ENCODE measurements at places on chromosomes 3 and 15.
A peak's percentile ranks its signal among the peaks of the same experiment; 100 is the strongest.

DNA sequence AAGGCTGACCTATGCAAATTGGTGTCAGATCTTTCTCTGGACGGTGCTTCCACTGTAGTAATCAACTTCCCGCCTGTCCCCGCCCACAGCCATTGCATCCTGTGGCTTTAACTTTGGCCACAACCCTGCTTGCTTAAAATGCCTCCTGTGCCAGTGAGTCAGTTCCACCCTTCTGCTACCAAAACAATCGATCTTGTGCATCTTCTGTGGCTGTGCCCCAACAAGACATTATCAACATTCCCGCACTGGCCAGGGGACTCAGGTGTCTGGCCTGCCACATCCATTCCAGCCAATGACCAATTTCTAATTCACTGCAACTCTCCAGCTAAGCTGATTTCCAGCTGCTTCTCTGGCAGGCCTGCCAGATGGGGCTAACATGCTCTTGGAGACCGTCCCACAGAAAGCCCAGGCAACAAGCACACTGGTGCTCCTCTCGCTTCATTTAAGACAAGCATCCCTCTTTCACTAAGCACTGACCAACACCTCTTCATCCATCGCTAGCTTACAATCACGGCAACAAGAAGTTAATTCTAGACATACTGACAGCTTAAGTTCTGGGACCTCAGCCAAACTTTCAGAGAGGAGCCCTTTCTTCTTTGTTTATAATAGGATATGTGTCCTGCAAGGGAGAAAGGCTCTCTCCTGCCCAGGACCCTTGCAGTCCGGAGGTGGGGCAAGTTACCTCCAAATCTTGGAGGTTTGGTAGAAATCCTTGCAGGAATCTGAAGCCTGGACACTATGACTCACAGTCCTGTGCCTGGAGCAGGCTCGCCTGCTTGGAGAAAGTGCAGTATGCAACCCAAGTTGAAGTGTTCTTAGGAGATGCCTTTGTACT is 6.7 kb downstream of the CA12 start:
- DNase-seq: no peak

DNA sequence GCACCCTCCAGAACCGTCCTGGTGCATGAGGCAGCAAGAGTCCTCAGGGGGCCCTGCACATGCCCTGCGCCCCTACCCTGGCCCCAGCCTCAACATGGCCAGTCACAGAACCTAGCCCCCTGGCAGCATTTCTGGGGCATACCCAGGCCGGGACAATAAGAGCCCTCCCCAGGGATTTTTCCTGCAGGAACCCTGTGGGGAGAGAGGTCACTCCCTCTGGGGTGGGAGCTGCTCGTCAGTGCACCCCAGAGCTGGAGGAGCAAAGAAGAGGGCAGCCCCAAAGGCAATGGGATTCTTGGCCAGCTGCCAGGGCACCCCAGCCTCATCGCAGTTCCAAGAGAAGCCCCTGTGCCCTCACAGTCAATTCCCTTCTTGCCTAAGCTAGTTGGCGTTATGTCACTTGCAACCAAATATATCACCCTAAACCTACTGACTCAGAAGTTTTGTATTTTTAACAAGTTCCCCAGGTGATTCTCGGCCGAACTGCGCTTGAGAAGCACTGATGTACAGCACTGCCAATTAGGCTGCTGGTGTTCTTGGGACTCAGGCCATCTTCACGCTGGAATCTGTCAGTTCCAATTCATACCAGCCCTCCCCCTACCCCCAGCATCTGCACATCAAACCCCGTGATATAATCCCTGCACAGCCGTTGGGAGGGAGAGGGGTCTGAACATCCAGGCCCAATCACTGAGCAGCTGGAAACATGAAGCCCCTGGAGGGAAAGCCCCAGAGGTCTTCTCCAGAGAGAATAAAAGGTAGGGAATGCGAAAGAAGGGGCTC is 87.5 kb upstream of the PRR20G start:
- no peak for DNase-seq

- DNase-seq: peak; percentile 82
These were observed 301.2 kb upstream of the CDIN1 start for GRCh38 chr15:36278219-36278618.

- DNase-seq: no peak
These were observed 75.8 kb downstream of the FBN1 start for GRCh38 chr15:48569591-48570302.

DNA sequence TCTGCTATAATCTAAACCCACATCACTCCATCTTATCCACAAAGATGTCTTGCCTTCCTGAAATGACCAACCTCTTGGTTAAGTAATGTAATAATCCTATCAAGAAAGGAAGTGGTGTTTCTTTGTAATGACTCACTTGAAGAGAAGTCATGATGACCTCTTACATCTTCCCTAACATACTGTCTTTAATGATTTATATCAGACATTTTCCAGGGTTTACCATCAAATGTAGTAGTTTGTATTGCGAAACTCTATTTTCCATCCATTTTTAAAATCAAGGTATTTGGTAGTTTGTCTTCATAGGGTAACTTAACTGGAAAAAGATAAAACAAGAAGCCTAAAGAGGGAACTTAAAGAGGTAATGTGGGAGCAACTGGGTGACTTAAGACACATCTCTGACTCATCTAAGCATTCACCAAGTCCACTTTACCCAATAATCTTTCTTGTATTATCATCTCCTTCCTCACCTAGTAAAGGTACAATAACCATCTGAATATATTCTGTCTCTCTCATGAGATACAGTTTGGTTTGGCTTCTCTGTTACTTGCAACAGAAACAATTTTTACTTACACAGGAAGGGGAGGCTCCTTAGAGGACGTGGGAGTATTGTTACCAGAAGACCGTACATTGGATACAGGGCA is 5.7 kb upstream of the MAPK6 start:
- DNase-seq: peak; percentile 55

DNA sequence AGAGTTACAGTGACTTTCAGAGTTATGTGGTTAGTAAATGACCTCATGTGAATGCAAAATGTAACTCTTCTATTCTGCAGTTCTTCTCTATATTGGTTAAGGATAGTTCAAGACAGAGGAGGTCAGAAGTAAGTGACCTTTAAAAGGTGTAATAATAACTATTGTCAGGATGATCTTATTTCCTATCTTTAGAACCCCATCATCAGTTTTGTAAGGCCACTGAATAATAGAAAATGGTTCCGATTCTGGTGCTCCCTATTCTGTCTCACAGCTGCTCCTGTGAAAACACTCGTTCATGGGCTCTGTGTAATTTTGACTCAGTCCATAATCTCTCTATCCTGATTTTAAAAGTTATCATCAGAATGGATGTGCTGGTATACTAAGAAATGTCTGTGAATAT is 463.3 kb downstream of the LPP start:
- DNase-seq: no peak

DNA sequence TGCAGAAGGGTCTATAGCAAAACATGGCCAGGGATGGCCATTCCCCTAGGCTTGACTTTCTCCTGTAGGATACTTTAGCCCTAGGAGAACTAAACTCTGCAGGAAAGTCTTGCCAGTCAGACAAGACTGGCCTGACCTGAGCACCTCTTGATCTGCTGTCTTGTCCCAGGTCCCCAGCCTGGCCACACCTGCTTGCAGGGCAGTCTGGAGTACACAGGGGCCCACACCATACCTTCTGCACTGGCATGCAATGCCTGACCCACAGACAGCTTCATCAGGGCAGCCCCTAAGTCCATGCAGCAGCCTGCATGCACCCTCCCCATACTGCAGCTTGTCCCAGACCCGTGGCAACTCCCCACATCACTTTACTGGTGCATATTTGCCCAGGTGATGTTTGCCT is 204.6 kb downstream of the LRRC3B start:
- no peak for DNase-seq

GRCh38 chr3:40281995-40282394 is 27.5 kb upstream of the EIF1B start:
- no peak for DNase-seq

DNA sequence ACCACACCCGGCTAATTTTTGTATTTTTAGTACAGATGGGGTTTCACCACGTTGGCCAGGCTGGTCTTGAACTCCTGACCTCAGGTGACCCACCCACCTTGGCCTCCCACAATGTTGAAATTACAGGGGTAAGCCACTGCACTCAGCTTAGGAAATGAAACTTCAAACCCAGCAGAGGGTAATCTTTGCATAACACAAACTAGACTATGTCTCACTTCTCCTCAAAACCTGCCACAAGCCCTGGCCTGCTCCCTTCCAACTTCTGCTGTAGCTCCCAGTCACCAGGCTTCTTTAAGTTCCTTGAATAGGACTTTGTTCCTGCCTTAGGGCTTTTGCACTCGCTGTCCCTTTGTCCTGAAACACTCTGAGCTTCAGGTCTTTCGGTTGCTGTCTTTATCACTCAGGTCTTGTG is 39.2 kb upstream of the SEMA4B start:
- no peak for DNase-seq

- peak; percentile 86 for DNase-seq
These were observed 11.4 kb downstream of the C15orf40 start for GRCh38 chr15:82999905-83000671.

- no peak for DNase-seq
These were observed 649 bp upstream of the PIK3CB start for GRCh38 chr3:138835397-138835757.

DNA sequence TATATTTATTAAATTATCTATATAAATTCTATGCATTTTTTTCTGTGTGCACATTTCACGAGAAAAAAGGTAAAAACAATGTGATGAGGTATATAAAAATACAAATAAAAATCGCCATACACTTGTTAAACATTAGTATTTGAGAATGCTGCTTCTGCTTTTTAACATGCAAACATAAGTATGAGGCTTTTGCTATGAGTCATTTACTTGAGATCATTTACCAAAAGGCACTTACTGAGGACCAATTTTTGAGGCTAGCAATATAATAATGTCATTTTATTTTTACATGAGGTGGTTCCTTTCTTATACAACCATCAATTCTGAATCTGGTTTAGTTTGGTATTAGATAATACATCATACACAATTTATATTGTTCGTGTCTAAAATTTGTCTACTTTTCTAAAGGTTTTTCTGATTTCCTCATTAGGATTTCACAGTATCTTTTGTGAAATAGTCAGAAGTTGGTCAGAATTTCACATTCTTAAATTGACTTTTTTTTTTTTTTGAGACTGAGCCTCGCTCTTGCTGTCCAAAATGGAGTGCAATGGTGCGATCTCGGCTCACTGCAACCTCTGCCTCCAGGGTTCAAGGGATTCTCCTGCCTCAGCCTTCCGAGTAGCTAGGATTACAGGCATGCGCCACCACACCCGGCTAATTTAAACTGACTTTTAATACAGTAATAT is 25.6 kb downstream of the DCUN1D1 start:
- DNase-seq: no peak

DNA sequence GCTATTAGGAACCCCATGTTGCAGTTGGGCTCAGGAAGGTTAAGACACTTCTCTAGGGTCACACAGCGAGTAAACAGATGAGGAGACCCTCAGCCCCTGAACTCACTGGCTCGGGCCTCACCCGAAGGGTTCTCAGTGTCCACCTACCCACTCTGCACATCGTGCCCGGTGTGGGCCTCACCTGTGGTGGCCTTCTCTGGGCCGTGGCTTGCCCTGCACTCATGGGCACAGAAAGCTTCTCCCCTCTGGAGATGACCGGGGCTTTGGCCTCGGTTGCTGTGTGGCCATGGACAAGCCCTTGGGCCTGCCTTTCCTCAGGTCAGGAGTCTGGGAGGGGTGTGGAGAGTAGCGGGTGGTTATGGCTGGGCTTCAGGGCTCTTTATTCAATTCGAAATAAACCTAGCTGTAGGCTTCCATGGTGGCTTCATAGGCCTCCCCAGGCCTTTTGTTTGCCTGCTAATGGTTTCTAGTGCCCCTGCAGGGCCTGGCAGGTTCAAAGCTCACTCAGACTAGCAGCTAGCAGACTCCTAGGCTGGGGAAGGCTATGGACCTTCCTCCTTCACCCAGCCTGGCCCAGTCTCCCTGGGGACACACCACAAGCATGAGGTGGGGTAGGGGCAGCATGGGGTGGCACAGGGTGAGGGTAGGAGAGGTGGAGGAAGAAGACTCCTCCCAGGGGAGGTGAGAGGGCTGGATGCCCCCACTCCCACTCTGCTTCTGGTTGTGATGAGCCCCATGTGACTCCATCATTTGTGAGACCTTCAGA is 103.1 kb downstream of the LINGO1 start:
- no peak for DNase-seq

GRCh38 chr3:192229866-192230265 is 497.5 kb downstream of the FGF12 start:
- DNase-seq: no peak

DNA sequence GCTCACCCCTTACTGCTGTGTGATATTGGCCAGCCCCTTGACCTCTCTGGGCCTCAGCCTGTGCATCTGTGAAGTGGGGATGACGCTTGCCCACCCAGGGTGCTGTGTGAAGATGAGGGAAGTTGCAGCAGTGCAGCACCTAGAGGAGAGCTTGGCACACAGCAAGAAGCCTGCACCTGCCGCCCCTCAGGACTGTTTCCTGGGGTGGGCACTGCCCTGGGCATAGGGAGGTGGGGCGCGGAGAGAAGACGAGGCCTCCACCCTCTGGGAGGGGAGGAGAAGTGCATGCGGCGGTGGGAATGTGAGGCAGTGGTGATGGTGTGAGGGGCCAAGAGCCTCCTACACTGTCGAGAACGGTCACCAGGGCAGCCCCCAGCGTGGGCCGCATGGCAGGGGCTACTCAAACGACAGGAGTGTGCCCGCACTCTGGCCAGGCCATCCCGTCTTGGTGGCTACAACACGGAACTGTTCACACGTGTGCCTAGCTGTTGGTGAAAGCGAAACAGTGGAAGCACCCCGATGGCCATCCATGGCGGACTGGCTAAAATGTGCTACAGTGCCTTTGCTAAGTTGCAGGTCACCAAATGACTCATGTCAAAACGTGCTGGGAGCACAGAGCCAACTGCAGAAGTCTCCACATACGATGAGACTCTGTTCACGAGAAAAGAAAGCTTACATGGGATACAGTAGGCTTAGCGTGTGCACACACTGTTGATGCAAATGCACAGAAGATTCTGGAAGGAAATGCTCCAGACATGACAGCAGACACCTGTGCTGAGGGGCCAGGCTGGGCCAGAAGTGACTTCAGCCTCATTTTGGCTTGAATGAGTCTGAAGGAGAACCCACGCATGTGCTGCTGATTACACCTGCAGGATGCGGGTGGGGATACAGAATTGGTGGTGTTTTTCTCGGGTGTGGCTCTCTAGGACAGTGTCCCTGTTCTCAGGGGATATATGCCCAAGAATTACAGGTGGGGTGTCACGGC is 40.4 kb upstream of the IQSEC1 start:
- DNase-seq: no peak

- DNase-seq: no peak
These were observed 16.5 kb upstream of the REC114 start for GRCh38 chr15:73426323-73426994.

DNA sequence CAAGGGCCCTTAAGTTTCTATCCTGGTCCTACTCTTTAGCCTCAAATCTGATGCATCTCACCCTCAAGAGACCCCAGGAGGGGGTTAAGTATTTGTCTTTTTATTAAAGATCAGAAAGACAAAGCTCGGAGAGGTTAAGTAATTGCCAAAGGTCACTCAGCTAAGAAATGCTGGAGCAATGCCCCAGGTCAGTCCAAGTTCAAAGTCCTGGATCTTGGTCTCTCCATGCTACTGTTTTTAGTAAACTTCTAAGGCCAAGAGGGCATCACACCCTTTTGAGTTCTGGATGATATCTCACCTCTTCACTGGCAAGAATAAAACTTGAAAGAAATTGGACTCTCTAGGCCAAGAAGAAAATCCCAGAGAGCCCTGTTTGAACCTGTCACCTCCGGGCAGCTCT is 488.6 kb downstream of the MAGI1 start:
- no peak for DNase-seq

- DNase-seq: no peak
These were observed 610.0 kb upstream of the ZNF385D start for GRCh38 chr3:22360970-22361369.

- DNase-seq: no peak
These were observed 185.3 kb downstream of the CACNA2D3 start for GRCh38 chr3:54307566-54308180.

GRCh38 chr15:58535337-58535736 is 103.5 kb downstream of the LIPC start:
- DNase-seq: no peak
